ENCODE measurements at places on chromosomes 2 and 18. TPM values are rescaled to one million over a fixed set of nuclear protein-coding genes. Genes with fewer than 3 reads are reported as not detected.

NDUFS1 gene
- 64.3 TPM for total RNA-seq

TNFAIP6 gene
- 10.4 TPM for total RNA-seq

LMAN2L gene
- total RNA-seq, result 9.1 TPM

- no peaks in the 10 kb centered on the region for H3K27me3 ChIP-seq
- H3K4me1 ChIP-seq, result peaks cover 37% of the 10 kb centered on the region
- no peak overlapping the region for H3K27ac ChIP-seq
- no peak for DNase-seq
- no peaks in the 10 kb centered on the region for H3K36me3 ChIP-seq
Observed at GRCh38 chr2:68911709-68912108, 40.5 kb upstream of the BMP10 start.

- no peak overlapping the region for H3K4me3 ChIP-seq
- H3K27ac ChIP-seq, result no peak overlapping the region
- H3K27me3 ChIP-seq, result no peaks in the 10 kb centered on the region
- H3K36me3 ChIP-seq, result no peaks in the 10 kb centered on the region
Observed at GRCh38 chr18:3526421-3527354, 76.7 kb downstream of the TGIF1 start.

Data from spleen (tissue), 13 donors.